ENCODE measurements at places on chromosomes 3 and 15.

GRCh38 chr3:32177702-32178198, 60.7 kb upstream of the CMTM8 start:
- DNase-seq = peak; percentile 81

DNA sequence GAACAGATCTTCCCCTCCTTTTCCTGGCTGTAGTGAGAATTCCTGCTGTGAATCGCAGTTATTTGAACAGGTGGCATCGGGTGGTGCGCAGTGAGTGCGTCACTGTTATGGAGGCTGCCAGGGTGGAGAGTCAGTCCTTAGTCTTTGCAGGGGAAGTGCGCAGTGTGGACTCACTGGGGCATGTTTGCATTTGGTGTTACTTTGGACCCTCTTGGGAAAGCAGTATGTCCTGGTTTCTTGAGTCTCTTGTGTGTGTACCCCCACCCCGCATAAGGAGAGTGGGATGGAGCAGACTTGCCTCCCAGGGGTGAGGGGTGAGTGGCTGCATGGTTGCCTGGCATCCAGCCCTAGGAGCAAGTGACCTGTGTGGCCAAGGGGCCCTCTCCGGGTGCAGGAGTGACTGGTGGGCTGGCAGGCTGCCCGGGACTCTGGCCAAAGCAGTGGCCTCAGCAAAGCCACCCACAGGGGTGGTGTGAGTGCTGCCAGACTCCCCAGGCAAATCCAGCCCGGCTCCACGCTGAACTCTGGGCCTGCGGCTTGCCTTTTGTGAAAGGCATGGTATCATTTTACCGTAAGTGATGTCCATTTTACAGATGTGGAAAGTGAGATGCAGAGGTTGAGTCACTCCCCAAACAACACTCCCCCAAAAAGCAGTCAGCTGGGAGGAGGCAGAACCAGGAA, 46.4 kb downstream of the DNASE1L3 start:
- DNase-seq = peak; percentile 87

- no peak for DNase-seq
These were observed 138.5 kb upstream of the STRIT1 start for GRCh38 chr3:155431856-155432570.

DNA sequence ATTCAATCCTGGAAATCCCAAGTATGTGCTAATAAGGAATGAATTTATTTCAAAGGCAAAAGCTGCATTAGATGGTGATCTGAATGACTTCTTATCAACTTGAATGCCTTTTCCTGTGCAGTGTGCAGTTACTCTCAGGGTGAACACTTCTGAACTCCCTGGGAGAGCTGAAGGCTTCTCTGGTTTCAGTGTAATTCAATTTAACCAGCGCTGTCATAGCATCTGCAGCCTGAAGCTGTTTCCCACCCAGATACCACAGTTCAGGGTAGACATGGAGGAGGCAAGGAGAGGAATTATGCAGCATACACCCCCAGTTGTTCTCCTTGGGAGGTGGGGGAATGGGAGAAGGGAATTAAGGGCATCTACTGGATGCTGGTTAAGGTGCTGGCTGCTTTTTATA, 49.1 kb upstream of the PRR23C start:
- no peak for DNase-seq

- DNase-seq = no peak
These were observed 17.9 kb upstream of the SPPL2A start for GRCh38 chr15:50783411-50783810.

- no peak for DNase-seq
These were observed 70.1 kb upstream of the GLCE start for GRCh38 chr15:69090197-69090948.

DNA sequence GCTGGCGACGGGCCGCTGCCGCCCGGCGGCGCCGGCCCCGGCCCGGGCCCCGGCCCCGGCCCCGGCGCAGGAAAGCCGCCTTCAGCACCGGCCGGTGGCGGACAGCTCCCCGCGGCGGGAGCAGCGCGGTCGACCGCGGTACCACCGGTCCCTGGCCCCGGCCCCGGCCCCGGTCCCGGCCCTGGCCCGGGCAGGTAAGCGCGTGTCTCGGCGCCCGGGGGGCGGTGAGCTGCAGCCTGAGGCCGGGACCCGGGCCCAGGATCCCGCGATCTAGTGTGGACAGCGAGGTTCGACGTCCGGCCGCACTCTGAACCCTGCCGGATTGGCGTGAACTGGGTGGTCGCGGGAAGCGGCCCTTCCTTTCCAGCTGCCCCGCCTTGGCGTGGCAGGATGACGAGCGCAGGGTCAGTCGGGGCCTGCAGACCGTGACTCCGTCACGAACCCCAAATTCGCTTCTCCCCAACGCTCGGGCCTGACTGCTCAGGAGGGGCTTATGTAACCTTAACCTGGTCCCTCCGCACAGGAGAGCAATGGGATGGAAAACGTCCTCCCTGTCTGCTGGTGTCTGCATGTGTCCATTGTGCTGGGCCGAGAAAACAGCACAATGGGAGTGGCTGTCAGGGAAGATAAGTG, 472 bp downstream of the BSN start:
- no peak for DNase-seq

- DNase-seq = no peak
These were observed 31.7 kb upstream of the MAP4 start for GRCh38 chr3:48047841-48048464.

GRCh38 chr3:85706130-85706529, 747.3 kb downstream of the CADM2 start:
- no peak for DNase-seq
